ENCODE measurements at places on chromosomes 11 and 22.

GRCh38 chr11:47161134-47161854, 15.4 kb downstream of the ARFGAP2 start:
- DNase-seq, result peak; percentile 21

GRCh38 chr22:30046716-30047363, 33.4 kb upstream of the HORMAD2 start:
- DNase-seq, result no peak

DNA sequence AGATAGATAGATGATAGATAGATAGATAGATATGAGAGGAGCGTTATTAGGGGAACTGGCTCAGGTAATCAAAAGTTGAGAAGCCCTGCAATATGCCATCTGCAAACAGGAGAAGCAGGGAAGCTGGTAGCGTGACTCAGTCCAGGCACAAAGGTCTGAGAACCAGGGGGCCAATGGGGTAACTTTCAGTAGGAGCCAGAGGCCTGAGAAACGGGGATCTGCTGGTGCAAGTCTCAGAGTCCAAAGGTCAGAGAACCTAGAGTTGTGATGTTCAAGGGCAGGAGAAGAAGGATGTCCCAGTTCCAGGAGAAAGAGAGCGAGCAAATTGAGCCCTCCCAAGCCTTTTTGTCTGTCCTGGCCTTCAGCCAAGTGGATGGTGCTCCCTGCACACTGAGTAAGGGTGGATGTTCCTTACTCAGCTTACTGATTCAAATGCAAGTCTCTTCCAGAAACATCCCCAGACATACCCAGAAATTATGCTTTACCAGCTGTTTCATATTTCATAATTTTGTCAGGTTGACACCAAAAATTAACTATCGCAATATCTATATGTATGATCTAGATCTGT, 87.8 kb upstream of the SLC22A12 start:
- no peak for DNase-seq

GRCh38 chr11:102449651-102450570, 2.7 kb downstream of the TMEM123 start:
- DNase-seq, result no peak

GRCh38 chr11:134640971-134641968, 229.2 kb upstream of the B3GAT1 start:
- DNase-seq, result no peak

DNA sequence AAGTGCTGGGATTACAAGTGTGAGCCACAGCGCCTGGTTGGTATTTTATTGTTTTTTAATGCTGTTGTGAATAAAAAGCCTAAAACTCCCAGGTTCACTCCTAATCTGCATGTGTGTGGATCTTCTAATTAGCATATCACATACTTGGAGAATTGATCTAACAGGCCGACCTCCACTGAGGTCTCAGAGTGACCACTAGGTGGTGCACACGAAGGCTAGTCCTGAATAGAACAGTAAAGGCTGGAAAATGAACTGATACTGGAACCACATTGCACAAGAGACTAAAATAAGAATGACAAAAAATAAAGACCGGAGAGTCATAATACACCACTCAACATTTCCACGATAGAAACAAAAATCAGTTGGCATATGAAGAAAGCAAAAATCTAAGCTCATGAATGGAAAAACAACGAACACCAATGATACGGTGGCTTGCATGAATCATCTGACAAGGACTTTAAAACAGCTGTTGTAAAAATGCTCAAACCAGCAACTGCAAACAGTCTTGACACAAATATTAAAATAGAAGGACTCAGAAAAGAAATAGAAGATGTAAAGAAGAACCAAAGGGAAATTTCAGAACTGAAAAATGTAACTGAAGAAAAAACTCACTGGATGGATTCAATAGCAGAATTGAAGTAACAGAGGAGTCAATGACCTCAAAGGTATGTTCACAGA, 19.2 kb downstream of the PIM3 start:
- no peak for DNase-seq

DNA sequence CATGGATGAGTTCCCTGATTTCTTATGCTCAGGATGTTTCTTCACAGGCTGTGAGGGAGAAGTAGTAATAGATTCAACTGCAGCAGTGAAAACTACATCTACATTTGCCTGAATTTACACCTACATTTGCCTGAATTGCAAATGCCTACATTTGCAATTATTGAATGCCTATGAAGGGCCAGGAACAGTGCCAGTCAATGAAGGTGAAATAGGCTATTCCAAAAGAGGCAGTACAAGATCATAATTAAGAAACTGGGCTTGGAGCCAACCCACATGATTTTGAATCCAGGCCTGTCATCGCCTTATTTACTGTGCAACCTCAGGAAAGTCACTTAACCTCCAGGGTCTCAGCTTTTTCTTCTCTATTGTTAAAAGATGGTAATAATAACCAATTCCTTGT, 1353.3 kb downstream of the FAM181B start:
- DNase-seq, result no peak

DNA sequence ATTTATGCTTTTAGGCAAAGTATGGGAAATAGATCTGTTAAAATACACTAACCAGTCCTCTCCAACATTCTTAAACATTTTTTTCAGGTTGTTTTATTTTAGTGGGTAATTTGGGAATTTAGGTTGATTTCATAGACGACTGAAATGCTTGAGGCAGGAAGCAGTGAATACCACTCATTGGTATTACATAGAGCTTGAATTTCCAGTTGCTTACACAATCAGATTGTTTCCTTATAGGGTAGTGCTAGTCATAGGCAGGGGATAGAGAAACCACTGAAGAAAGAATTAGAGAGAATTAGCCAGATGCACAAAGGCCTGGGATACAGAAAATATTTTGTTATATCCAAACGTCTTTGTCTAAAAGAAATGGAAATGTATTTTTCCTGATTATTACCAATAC, 23.9 kb upstream of the LYVE1 start:
- no peak for DNase-seq

GRCh38 chr11:17989306-17989705, 23.5 kb downstream of the SERGEF start:
- no peak for DNase-seq

- DNase-seq, result no peak
These were observed 43.5 kb downstream of the CD44 start for GRCh38 chr11:35182317-35182939.

DNA sequence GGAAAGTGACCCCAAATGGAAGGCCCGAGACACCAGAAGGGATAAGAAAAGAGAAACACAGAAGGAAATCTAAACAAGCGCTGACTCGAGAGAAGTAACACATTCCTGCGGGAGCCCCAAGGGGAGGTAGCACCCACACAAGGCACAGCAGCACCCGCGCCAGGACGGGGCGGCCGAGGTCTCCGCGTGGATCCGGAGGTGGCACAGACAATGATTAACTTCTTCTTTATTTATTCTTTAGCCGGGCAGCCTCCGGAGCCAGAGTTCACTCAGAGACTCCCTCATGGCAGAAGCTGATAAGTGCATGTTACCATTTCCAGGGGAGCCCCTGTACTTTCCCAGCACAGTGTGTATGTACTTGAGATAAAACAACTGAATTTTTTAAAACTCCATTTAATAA, 5.1 kb downstream of the TOLLIP start:
- DNase-seq, result no peak

GRCh38 chr11:76625472-76626186, 44.9 kb downstream of the LRRC32 start:
- DNase-seq, result no peak

DNA sequence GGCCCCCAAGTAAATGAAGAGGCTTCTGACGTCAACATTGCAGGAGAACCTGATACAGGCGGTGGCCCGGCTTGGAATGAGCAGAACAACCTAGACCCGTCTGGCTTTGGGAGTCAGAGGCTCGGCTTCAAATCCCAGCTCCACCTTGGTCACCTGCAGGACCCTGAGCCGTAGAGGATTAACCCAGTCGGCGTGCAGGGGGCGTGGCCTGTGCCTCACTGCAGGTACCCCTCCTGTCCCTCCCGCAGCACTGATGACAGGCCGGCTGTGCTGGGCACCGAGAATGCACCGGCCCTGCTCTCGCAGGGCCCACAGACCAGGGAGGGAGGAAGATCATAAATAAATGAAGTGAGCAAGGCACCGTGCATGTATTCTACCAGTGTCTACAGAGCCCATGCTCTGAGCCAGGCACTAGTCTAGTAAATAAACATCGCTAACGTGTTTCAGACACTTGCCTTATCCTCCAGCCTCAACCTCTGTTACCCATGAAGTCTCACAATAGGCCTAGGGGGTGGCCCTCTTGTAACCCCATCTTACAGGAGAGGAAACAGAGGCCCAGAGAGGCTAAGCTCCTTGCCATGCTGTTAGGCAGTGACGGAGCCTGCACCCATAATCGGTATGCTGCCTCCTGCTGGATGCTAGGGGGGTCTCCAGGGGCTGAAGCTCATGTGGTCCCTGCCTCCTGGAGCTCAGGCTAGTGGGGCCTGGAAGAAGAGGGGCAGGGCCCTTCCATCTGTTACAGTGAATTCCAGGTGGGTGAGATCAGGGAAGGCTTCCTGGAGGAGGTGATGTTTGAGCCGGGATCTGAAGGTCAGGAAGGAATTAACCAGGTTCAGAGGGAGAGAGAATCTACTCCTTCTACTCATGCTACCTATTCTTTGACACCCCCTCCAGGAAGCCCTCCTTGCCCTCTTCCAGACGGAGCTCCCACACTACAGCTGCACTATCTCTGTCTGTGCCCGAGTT, 53.4 kb downstream of the RTL6 start:
- DNase-seq, result no peak

GRCh38 chr11:65606876-65607613, 7.0 kb downstream of the MAP3K11 start:
- DNase-seq, result no peak

GRCh38 chr11:91209306-91209705, 986.5 kb upstream of the CHORDC1 start:
- DNase-seq, result no peak

DNA sequence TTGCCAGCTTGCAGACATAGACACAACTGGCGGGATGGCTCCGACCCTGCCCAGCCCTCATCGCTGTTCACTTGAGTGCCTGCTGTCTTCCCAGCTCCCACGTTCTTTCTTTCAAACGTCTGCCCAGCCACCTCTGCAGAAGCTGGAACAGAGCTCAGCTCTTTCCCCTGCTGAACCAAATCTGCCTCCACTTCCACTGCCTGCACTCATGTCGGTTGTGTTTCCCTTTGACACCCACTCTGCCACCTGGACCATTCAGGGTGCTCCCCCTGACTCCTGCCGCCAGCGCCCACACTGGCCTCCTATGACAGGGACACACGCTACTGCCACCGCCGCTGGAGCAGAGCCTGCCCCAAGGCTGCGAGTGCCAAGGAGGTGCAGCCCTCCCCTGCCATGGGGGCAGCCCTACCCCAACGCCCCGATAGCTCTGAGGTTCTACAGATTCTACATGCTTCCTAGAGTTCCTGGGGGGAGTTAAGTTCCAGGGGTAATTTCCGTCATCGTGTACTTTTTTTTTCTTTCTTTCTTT, 37.9 kb downstream of the TST start:
- no peak for DNase-seq

- no peak for DNase-seq
These were observed 160.5 kb downstream of the DDX10 start for GRCh38 chr11:108825381-108825780.

DNA sequence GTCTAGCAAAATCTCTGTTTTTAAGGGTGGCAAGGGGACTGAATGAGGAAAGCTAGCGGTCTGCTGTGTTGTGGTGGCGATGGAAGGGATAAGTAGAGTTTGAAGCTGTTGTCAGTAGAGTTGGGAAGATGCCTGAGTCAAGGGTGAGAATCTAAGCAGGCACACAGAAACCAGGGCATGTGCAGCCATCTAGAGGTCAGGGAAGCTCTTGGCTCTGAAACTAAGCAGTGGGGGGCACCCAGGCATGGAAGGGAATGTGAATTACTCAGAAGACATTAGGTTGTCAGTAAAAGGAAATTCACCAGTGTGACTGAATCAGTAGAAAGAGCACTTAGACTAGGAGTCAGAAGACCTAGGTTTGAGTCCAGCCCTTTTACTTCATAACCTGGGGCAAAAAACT, 15.4 kb downstream of the BMAL1 start:
- DNase-seq, result no peak

DNA sequence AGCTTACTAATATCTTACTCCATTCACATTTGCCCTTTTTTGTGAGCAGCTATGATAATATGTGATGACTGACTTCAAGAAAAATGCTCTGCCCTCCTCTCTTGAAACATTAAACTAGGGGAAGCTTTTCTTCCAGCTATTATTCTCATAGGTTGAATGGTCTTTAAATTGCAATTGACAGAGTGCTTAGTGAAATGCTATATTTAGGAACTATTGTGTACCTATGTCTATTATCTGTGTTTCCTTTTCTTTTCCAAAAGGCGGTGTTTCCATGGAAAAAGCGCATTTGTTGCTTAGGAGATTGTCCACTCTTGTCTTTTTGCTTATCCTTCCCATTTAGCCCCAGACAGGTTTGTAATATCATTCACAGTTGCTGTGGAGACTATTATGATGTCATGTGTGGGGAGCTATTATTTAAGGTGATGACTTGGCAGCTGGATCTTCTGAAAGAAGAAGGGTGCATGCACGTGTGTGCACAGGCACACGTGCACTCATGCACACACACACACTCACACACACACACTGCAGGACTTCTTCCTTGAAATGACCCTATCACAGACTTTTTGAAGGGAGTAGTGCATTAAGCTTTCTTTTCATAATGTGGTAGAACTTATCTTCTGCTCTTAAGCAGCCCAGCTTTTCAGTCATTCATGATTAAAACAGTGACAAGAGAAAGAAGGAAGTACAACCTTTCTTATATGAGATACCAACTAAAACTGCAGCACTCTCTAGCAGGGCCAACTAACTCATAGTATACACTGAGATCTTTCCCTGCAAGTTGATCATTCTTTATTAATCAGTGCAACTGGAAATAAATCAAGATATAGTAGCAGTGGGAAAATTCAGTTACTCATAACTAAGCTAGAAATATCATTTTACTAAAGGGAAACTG, 340.8 kb upstream of the MTNR1B start:
- DNase-seq, result no peak

DNA sequence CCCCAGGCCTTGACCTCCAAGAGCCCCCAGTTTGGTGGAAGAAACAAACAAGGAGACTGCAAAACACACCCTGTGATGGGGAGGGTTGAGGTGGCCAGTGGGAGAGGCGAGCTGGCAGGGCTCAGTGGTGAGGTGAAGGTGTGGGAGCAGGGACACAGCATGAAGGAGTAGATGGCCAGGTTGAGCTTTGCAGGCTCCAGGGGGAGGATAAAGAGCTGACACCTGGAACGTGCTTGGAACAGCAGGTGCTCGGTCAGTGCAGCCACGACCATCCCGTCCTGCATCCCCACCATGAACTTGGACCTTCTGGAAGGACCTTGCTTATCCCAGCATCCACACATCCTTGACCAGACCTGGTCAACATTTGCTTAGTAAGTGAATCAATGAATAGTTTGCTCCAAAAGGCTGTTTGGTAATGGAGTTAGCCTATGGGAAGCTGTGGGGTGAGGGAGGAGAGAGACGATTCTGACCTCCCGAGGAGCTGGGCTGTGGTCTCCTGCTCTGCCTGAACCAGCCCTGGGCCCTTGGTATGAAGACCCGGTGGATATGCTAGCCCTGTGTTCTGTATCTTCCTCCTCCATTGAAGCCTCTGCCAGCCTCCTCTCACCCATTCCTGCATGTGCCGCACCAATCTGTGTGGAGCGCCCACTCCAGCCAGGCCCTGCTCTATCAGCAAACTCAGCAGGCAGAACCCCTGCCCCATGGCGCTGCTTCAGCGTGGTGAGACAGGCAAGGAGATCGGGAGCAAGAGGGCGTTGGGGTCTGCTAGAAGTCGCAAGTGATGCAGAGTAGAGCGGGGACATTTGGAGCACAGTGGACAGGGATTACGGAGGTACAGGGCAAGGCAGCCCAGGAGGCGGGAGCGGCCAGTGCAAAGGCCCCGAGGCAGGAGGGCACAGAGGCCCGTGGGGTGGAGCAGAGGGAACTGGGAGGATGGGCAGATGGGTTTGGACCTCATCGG, 9.9 kb downstream of the LINC01488 start:
- DNase-seq, result no peak

Data from CD8-positive, alpha-beta memory T cell (primary cell).